ENCODE measurements at places on chromosomes 1 and 21. TPM values are rescaled to one million over a fixed set of nuclear protein-coding genes. Genes with fewer than 3 reads are reported as not detected.

EFNA1 gene
- polyA plus RNA-seq: 58.7 TPM

VSIG8 gene
- 0.39 TPM for polyA plus RNA-seq

FMOD gene
- polyA plus RNA-seq: 39.5 TPM

MEAF6 gene
- polyA plus RNA-seq: 93.4 TPM

INSRR gene
- 1.9 TPM for polyA plus RNA-seq

AADACL4 gene
- 2.2 TPM for polyA plus RNA-seq

ZDHHC18 gene
- 21.3 TPM for polyA plus RNA-seq

AKR7A2 gene
- 76.7 TPM for polyA plus RNA-seq

PTAFR gene
- 2.4 TPM for polyA plus RNA-seq

SLC30A7 gene
- polyA plus RNA-seq: 22.9 TPM

All from left renal cortex interstitium (tissue), 4 donors.